Stimulated activated naive CD4-positive, alpha-beta T cell (primary cell): ENCODE measurements at places on chromosomes 5 and 9.

DNA sequence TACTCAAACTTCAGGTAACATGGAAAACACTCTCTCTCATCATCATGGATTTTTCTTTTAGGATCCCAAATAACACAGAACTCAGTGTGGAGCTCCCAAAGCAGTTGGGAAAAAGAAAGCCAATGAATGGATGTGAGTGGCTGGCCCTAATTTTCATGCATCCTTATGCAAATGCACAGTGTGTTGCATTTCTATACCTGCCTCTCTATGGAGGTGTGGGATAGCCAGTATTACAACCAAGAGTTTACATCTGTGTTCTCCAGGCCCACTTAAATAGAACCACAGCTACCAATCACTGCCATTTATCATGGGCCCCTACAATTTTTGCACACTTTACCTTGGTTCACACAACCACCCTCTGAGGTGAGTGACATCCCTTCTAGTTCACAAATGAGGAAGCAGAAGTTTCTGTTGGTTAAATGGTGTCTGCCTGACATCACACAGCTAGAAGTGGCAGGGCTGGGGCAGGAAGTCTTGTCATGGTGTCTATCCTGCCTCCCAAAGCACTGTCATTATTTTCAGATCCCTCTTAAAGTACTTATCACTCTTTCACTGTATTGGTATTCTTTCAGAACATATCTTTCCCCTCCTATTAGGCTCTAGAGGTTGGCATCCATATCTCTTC lies 17.3 kb downstream of the MAMDC2 start:
- no peak for DNase-seq

DNA sequence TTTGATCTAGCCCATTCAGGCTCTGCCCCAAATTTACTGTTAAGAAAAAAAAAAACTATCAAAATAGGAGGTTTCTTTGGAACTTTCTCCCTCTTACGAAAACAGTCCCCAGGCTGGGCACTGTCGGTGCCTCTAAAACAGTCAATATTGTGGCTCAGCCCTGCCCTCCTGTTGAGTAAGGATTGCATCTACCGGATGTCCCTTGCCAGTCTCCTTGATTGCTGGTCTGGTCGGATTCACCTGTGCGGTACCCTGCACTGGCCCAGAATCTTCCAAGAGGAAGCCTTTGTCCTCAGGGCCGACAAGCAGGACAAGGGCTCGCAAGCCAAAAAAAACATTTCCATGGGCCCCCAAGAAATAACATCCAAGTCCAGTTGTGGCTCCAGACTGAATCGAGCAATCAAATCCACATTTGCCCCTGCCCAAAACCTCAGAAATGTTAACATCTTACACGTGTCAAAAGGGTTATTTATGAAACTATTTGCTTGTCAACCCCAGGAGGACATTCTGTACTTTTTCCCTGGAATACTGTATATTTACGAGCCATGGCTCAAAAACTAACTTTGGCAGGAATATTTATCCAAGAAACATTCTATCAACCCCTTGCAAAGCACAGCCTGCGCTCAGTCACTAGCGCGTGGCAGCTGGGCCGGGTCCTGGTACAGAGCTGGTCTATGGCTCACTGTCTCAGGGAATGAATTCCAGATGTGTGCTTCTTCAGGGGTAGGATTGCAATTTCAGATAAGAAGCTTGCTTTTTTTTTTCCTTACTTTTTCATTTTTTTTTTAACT lies 129.2 kb upstream of the ADRA1B start:
- no peak for DNase-seq

DNA sequence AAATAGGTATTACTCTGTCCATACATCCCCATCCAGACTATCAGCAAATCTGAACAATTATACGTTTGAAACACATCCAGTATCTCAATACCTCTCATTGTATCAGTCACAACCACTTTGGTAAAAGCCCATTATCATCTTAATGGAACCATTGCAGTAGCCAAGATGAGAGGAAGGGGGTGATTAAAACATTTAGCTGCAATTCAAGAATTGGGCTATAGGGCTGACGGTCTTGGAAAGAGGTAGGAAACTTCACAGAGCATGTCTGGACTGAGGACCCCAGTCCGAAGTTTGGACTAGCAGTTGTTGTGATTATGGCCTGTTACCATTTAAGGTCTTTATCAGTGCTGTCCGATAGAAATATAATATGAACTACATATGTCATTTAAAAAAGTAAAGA lies 8.6 kb downstream of the SLC12A2 start:
- no peak for DNase-seq

DNA sequence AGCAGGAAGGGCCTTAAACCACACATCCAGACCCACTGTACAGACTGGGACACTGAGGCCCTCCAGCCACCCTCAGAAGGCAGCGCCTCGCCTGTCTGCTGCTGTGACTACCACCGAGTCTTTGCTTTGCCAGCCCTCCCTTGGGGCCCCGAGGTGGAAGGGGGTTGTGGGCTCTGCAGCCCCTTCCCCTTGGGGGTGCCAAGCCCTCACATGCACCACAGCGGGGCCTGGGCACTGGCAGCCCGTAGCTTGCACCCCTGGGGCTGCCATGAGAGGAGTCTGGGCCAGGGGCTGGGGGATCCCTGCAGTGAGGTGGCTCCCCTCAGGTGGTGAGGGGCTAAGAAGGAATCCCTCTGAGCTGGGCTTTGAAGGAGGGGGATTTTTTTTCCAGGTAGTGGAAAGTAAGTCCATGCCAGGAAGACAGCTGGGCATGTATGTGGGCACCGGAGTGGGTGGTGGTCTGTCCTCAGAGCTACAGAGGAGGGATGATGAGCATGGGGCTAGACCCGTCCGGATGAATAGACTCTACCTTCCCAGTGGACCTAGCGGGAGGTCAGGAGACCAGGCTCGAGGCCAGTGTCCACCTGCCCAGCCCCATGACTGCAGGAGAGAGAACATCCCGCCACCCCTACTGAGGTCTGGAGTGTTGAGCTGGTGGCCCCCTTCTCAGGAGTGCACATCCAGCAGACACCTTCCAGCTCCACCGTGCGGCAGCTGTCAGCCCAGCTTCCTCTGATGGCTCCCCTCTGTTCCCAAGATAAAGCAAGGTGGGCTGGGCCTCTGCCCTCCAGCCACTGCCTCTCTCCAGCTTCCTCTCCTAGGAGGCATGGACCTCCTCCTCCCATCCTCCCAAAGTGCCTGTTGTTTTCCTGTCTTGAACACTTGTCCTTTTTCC lies 15.9 kb downstream of the FLT4 start:
- no peak for DNase-seq

- no peak for DNase-seq
These were observed 21.8 kb upstream of the ZNF618 start for GRCh38 chr9:113854310-113854709.

- no peak for DNase-seq
These were observed 89.1 kb upstream of the HAND1 start for GRCh38 chr5:154567155-154567554.

DNA sequence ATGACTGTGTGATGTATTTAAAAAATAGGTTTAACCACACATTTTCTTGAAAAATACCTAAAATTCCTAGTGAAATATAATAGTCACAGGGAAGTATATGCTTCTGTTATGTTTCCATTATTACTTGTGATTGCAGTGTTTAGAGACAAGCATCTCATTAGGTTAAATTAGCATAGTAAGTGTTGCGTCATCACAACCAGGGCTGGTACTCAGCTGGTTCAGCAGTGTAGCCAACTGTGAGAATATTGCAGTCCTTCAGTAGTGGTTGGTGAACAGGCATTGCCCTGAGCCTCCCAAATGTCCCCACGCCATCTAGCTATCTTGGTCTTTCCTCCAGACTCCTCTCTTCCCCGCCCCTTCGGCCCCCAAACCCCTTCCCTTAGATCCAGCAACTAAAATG lies 261.7 kb downstream of the ARHGEF28 start:
- DNase-seq: no peak

DNA sequence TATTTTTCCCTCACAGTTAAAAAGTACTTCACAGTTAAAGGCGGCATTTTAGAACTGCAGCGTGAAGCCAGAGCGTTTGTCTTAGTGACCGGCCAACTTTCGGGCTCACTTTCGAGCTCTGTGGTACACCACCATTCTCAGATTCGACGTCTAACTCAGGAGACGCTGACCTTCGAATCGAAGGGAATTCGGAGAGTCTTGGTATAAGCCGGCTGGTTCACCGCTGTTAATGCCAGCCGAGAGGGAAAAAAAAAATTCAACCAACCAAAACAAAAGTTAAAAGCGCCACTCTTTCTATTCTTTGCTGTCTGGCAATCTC lies 544 bp upstream of the SNX24 start:
- no peak for DNase-seq

DNA sequence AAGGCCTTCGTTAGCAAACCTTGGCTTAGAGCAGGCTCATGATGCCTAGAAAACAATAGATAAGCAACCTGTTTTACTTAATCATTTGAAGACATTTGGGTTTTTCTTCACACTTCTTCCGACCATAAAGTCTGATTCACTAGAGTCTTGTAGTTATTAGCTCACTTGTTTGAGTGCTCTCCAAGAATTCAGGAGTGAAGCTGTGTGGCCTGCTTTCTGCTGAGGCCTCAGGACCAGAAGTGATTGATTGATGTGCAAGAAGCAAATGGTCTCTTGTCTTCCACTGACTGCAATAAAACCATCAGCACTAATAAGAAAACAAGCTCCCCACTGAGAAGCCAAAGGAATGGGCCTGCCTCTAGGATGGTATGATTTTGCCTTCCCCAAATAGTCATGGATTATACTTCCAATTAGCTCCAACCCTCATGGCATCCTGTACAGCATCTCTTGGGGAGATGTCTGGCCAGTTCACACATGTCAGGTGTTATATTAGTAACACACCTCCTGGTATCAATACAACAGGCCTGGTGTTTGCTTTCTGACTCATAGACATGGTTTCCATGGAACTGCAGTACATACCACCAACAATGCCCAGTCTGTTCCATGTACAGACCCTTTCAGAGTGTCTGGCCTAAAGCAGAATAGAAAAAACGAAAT lies 317.6 kb downstream of the CWC27 start:
- DNase-seq: no peak

DNA sequence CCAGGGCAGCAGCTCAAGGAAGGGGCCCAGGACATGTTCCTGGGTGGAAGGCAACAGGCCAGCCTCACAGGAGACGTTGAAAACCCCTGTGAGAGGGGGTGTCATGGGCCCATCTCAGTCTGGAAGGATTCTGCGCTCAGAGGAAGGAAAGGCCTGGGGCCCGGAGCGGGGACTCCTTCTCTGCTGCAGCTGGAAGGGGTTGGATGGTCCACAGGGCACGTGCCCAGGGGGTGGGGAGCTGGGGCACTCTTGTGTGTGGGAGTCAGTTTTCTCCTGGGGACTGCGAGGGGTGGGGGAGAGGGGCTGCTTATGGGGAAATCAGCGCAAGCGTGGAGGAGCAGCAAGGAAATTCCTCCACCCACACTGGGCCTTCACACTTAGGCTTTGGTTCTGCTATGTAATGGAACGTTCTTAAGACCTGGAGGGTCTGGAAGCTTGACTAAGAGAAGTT lies 2.9 kb upstream of the LPCAT1 start:
- DNase-seq: no peak

DNA sequence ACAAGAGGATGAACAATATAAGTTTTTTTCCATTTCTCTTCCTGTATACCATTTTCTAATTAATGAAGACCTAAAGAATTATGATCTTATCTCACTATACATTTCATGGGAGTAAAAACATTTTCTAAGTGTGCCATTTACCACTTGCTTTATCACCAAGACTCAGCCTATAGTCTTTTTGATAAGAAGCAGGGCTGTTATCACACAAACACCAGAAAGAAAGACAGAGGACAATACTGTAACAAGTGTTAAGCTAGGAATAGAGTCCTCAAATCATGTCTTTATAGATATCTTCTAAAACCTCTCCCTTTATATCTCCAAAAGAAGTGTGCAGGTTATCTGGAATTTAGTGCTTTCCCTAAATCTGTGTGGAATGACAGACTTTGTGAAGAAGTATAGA lies 119.7 kb downstream of the FAM174A start:
- no peak for DNase-seq

DNA sequence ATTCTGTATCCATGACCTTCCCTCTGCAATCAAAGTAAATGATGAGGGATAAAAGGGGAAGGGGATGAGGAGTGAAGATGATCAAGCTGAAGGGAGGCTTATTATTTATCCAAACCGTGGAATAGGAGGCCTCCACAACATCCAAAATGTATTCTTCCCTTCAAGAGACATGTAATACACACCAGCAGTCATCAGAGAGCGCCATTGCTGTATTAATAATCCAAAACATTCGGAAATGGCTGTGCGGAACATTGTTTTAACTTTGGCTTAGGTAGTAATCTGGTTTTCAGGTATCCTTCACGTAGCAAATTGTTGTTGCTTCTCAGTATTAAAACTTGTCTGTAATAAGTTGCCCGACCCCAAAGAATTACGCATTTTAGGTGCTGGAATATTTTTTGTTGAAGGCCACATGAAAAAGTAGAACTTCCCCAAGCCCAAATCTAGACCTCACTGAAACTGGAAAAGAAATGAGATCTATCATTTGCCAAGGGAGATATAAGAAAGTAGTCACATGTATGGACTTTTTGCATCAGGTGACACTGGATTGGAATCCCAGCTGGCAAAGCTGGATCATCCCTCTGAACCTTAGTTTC lies 2.6 kb upstream of the BOD1 start:
- DNase-seq: peak; percentile 13

GRCh38 chr5:151780348-151780747 lies 8.6 kb downstream of the G3BP1 start:
- DNase-seq: no peak

DNA sequence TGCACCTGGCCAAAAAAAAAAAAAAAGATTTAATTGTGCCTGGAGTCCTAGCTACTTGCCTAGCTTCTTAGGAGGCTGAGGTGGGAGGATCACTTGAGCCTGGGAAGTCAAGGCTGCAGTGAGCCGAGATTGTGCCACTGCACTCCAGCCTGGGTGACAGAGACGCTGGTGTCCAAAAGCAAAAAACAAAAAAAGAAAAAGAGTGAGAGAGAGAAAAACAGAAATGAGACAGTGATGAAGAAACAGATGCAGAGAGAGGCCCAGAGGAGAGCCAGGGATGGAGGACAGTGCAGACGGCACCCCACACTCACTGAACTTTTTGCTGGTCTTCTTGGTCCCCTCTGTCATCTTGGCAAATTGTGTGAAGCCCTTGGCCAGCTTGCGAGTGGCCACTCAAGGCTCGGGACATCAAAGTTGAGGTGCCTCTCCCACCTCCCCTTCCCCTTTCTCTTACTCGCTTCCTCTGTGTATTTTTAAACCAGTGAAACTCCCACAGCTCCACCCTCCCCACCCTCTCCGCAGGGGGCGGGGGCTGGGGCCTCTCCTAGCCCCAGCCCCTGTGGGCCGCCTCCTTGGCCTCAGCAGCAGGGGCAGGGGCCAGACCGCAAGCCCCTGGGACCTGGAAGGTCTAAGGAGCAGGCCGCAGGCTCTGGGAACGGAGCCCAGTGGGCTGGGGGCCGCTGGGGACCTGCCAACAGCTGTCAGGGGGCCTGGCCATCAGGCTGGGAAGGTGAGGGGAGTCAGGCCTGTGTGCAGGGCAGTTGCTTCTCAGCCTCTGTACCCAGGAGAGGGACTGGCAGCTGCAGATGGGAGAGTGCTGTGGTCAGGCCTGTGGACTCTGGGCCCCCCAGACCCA lies at the start of gene SH2D3C:
TSS of gene SH2D3C (minus strand) at position 387 of the 856 bp plus-strand sequence. CDS start at position 348, 39 bp downstream.
- DNase-seq: peak; percentile 41
